ENCODE measurements at places on chromosomes 11 and 22.

DNA sequence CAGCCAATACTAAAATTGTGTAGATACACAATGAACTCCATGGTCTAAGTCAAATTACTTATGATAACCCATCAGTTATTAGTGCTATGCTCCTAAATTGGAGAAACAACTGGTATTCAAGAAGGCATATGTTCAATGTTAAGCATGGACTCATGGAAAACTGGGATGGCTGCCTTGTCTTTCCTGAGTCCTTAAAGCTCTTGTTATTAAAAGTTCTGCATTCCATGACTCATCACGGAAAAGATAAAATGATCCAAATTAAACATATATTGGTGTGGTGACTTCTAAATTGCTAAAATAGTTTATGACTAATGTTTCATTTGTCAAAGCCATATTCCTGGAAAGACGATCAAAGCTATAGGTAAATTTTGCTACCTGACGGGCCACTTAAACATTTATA, 9.4 kb upstream of the EI24 start:
- no peak for DNase-seq

GRCh38 chr11:57476757-57477506, 16.6 kb downstream of the RTN4RL2 start:
- DNase-seq: peak; percentile 66

- DNase-seq: no peak
These were observed 211.0 kb downstream of the GRIK4 start for GRCh38 chr11:120722524-120722923.

DNA sequence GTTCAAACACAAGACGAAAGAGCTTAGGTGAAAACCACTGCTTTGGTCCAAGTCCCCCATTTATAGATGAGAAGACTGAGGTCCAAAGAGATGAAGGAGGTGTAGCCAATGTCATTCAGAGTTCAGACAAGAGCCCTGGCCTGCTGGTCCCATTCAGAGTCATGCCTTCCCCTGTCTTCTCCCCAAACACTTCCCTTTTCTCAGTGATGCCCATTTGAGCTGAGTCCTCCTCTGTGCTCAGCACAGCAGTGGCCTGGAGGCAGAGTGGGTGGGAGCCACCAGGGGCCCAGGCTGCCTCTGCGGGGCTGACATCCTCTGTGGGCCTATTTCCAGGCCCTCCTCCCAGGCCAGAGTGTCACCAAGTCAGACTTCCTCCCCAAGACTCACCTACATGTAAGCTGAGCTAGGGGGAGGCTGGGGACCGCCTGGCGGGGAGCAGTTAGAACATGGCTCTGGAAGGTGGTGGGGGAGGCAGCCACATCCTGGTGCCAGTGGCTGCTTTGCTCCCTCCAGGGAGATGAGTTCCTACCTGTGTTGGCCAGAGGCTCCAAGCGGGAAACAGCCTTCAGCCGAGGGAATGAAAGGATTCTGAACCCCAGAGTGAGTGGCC, 22.4 kb upstream of the LRRC10B start:
- no peak for DNase-seq

GRCh38 chr11:19558189-19558986, 154.2 kb upstream of the NAV2 start:
- no peak for DNase-seq

DNA sequence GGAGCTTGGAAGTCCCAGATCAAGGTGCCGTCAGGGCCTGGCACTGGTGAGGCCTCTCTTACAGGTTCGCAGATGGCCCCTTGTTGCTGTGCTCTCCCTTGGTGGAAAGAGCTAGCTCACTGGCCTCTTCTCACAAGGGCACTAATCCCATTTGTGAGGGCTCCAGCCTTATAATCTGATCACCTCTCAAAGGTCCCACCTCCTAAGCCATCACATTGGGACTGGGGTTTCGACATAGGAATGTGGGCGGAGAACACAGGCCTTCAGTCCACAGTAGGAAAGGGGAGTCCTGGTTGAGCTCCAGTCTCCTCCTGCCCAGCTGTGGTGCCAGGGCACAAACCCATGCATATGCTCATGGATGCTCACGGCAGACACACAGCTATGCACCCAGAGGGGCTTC, 14.0 kb upstream of the LRRC32 start:
- DNase-seq: no peak

GRCh38 chr11:113104691-113105251, 143.6 kb downstream of the NCAM1 start:
- no peak for DNase-seq
